ENCODE measurements at places on chromosomes 16 and 17.

GRCh38 chr16:2090777-2091546 lies 43.2 kb downstream of the TSC2 start:
- DNase-seq = no peak
- H3K4me1 ChIP-seq = no peaks in the 10 kb centered on the region
- H3K27me3 ChIP-seq = no peaks in the 10 kb centered on the region
- no peak overlapping the region for H3K27ac ChIP-seq
- H3K36me3 ChIP-seq = peaks cover 6% of the 10 kb centered on the region

DNA sequence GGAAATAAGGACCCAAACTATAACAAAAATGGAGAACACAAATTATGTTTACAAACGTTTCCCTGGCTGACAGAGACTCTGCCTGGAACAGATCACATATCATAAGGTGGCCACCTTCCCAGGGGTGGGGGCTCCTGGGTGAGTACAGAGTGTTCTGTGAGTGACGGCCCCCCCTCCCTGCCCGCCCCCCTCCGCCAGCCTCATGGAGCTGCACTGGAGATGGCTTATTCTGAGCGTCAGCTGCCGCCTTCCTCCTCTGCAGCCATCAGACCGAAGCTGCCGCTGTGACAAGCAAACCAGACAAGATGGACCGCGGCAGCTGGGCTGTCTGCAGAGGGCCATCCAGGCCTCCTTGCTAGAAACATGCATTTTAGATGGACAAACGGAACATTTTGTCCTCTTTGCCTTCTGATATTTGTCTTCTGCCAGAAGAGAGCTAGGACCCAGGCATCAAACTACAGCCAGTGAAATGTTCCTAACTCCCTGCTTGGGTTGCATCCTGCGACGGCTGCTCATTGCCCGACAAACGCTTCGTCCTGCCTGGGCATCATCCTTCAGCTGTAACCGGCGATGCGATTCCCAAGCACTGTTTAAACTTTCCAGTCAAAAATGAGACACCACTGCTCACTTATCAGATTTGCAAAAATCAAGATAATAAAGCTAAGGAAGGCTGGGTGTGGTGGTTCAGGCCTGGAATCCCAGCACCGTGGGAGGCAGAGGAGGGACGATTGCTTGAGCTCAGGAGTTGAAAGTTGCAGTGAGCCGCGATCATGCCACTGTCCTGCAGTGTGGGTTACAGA lies 15.3 kb upstream of the RPTOR start:
- no peaks in the 10 kb centered on the region for H3K4me1 ChIP-seq
- no peaks in the 10 kb centered on the region for H3K36me3 ChIP-seq
- no peak overlapping the region for H3K27ac ChIP-seq
- H3K4me3 ChIP-seq = no peak overlapping the region

GRCh38 chr16:53740476-53740875 lies 36.5 kb downstream of the FTO start:
- no peak for DNase-seq
- H3K27me3 ChIP-seq = no peaks in the 10 kb centered on the region
- no peak overlapping the region for H3K27ac ChIP-seq
- H3K36me3 ChIP-seq = no peaks in the 10 kb centered on the region
- peaks cover 4% of the 10 kb centered on the region for H3K4me1 ChIP-seq
- no peak overlapping the region for H3K4me3 ChIP-seq

DNA sequence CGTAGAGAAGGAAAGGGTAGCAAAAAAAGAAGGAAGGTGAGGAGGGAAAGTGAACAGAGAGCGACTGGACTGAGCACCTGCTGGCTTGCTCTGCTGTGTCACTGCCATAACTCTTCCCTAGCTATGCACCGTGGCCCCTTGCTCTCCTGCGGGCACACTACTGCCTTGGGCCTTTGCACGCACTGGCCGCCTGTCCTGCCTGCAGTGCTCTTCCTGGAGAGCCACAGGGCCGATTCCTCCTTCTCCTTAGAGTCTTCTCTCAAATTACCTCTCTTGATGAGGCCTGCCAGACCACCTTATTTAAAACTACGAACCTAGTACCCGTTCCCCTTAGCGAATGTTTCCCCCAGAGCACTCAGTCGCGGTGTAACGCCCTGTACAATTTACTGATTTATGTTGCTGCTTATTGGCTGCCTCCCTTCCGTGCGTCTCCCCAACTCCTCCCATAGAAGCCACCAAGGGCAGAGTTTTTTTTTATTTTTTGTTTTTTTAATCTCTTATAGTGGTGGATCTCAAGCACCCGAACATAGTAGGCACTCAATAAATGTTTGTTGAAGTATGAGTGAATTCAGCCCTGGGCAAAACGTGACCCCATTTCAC lies 70.3 kb downstream of the RAI1 start:
- no peaks in the 10 kb centered on the region for H3K27me3 ChIP-seq
- peaks cover 49% of the 10 kb centered on the region for H3K4me1 ChIP-seq
- DNase-seq = no peak
- H3K36me3 ChIP-seq = peaks cover 7% of the 10 kb centered on the region
- peak overlapping the region; percentile 83 for H3K27ac ChIP-seq

- H3K36me3 ChIP-seq = no peaks in the 10 kb centered on the region
- H3K4me3 ChIP-seq = peak within 1 kb of the TSS; percentile 95
- DNase-seq = peak; percentile 42
- no peaks in the 10 kb centered on the region for H3K4me1 ChIP-seq
These were observed at the start of gene C17orf75 for GRCh38 chr17:32341857-32342602. Gene C17orf75 (minus strand): TSS chr17:32342173. CDS start chr17:32342139, 34 bp downstream.

GRCh38 chr17:20202141-20202621 lies 193.0 kb downstream of the SPECC1 start:
- no peak overlapping the region for H3K4me3 ChIP-seq
- H3K27me3 ChIP-seq = no peaks in the 10 kb centered on the region
- peaks cover 17% of the 10 kb centered on the region for H3K4me1 ChIP-seq
- no peak overlapping the region for H3K27ac ChIP-seq
- no peak for DNase-seq
- no peaks in the 10 kb centered on the region for H3K36me3 ChIP-seq

- H3K27me3 ChIP-seq = no peaks in the 10 kb centered on the region
- DNase-seq = no peak
- no peak overlapping the region for H3K4me3 ChIP-seq
These were observed 11.1 kb upstream of the CHMP6 start for GRCh38 chr17:80980397-80981061.

GRCh38 chr17:39244016-39244599 lies 18.4 kb upstream of the STAC2 start:
- DNase-seq = no peak
- no peak overlapping the region for H3K4me3 ChIP-seq
- H3K36me3 ChIP-seq = no peaks in the 10 kb centered on the region
- H3K27ac ChIP-seq = no peak overlapping the region
- no peaks in the 10 kb centered on the region for H3K27me3 ChIP-seq
- H3K4me1 ChIP-seq = peaks cover 9% of the 10 kb centered on the region

DNA sequence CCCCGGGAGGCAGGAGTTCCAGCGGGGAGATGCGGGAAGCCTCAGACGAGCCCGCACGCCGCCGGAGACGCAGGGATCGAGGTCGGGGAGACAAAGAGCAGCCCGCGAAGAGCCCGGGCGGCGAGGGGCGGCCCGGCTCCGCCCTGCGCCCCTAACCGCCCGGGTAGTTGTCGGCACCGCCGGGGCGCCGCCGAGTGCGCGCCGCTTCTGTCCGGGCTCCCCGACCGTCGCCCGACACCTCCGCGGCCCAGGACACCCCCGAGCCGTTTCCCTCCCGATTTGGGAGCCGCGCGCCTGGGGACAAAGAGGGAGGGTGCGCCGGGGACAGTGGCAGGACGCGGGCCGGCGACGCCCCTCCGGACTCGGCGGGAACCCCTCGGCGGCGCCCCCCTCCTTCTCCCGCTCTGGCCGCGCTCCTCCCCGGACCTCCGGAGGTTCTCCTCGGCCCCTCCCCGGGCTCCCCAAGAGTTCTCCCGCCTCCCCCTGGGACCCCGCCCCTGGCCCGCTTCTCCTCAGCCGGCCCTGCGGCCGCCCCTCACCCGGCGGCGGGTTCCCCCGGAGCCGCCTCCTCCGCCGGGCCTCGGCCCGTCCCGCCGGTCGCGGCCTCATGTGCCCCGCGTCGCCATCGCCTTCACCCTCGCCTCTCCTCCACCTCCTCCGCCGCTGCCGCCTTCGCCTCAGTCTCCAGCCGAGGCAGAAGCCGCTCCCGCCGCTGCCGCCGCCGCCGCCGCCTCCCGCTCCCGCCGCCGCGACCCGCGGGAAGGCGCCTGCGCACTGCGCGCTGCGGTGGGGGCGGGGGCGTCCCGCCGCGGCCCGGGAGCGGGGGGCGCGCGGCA lies at the start of gene GJC1:
TSS of gene GJC1 (minus strand) at position 765 of the 836 bp plus-strand sequence. CDS start 24,470 bp downstream, outside the sequence.
- no peaks in the 10 kb centered on the region for H3K4me1 ChIP-seq
- no peak for DNase-seq
- H3K36me3 ChIP-seq = no peaks in the 10 kb centered on the region
- H3K4me3 ChIP-seq = peak within 1 kb of the TSS; percentile 44
- no peak within 1 kb of the TSS for H3K27ac ChIP-seq

DNA sequence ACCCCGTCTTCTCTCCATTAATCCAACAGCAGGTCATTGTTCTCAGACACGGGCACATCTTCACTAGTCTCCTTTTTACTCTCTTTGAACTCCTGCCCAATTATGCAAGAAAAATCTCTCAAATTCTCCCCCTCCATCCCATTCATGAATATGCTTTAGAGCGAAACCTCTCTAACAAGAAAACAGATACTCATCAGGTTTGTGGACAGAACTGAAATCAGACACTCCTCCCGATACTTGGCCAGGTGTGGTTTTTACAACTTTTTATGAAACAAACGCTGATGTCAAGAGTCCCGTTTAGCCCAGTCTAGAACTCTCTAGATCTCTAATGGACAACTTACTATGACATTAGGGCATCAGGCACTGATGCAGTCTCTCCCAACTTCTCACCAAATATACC lies 40.9 kb downstream of the PIK3R5 start:
- peaks cover 8% of the 10 kb centered on the region for H3K36me3 ChIP-seq
- no peaks in the 10 kb centered on the region for H3K27me3 ChIP-seq
- peaks cover 44% of the 10 kb centered on the region for H3K4me1 ChIP-seq

GRCh38 chr16:88754912-88755744 lies 29.9 kb downstream of the PIEZO1 start:
- no peak overlapping the region for H3K4me3 ChIP-seq
- H3K36me3 ChIP-seq = no peaks in the 10 kb centered on the region
- no peaks in the 10 kb centered on the region for H3K27me3 ChIP-seq
- no peaks in the 10 kb centered on the region for H3K4me1 ChIP-seq

- H3K36me3 ChIP-seq = no peaks in the 10 kb centered on the region
- DNase-seq = no peak
- no peak overlapping the region for H3K27ac ChIP-seq
- peaks cover 15% of the 10 kb centered on the region for H3K4me1 ChIP-seq
These were observed 10.6 kb downstream of the ATP6V0D1 start for GRCh38 chr16:67470359-67470758.

DNA sequence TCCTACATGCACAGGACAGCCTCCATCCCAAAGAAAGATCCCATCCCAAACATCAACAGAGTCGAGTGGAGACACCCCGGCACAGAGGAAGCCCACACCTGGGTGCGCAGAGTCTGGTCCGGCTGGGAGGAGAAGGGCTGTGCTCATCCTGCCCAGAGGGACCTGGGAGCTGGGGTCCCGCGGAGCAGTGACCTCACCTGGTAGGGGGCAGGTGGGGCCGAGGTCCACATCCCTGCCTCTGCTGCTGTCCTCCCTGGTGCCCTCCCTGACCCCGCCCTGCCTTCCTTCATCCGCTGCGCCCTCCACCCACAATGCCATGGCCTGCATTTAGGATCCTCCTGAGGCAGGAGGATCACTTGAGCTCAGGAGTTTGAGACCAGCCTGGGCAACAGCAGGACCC lies 2.9 kb downstream of the C16orf90 start:
- DNase-seq = no peak
- H3K36me3 ChIP-seq = peaks cover 2% of the 10 kb centered on the region
- H3K4me3 ChIP-seq = no peak overlapping the region
- H3K27ac ChIP-seq = no peak overlapping the region
- H3K27me3 ChIP-seq = no peaks in the 10 kb centered on the region

- H3K27ac ChIP-seq = no peak overlapping the region
- H3K4me3 ChIP-seq = no peak overlapping the region
These were observed 14.8 kb upstream of the DNAH9 start for GRCh38 chr17:11583306-11583992.

- H3K4me1 ChIP-seq = peaks cover 14% of the 10 kb centered on the region
- no peaks in the 10 kb centered on the region for H3K27me3 ChIP-seq
- H3K36me3 ChIP-seq = peaks cover 16% of the 10 kb centered on the region
- DNase-seq = no peak
- no peak overlapping the region for H3K27ac ChIP-seq
These were observed 6.8 kb downstream of the ERAL1 start for GRCh38 chr17:28861393-28862203.

DNA sequence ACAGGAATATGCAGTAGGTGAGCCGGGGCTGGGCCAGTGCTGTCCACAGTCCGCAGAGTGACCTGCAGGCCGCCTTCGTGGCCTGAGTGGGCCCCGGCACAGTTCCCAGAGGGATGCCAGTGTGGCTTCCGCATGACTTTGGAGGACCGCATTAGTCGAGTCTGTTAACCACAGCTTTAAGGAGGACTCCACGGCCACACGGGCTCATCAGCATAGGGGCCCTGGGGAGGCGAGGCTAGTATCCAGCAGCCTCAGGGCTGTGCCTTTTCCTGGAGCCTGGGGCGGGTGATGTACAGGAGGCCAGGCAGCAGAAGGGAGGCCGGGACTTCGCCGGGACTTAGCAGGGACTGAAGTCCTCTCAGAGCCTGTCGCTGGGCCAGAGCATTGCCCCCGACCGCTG lies 13.2 kb downstream of the TSC2 start:
- no peak overlapping the region for H3K4me3 ChIP-seq
- H3K4me1 ChIP-seq = no peaks in the 10 kb centered on the region
- no peak overlapping the region for H3K27ac ChIP-seq
- no peak for DNase-seq

DNA sequence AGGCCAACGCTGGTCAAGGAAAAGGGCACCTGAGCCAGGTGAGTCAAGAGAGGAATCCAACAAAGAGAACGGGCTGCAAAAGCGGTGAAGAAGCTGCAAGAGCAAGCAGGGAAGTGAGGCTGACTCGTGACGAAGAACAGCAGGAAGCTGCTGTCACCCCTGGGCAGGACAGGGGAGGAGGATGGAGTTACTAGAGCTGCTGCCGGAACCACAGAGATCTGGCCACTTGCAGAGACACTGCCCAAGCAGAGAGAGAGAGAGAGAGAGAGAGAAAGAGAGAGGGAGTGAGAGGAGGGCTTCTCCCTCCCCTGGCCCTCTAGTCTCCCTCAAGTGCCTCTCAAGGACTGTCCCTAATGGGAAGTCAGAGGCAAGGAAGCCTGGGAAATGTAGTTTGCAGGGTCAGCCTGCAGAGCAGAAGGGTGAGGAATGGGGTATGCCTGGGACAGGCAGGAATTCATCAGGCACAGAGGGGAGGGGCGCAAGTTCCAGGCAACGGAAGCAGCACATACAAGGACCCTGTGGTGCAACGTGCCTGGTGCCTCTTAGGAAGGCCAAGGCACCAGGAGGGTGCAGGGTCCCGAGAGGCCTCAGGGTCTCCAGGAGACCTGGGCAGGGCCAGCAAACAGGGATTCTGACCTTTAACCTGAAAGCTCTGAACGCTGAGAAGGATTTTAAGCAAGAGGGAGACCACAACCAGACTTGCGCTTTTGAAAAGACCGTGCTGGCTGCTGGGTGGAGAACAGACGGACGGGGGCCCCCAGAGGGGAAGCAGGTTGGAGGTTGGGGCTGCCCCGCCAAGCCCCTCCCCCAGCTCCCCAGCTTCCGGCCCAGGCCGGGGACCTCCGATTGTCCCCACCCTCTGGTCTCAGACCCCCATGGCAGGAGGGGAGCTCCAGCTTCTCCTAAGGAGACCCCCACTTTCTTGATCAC lies 45.8 kb upstream of the CIBAR2 start:
- H3K27me3 ChIP-seq = no peaks in the 10 kb centered on the region
- H3K4me1 ChIP-seq = peaks cover 2% of the 10 kb centered on the region
- H3K4me3 ChIP-seq = peak overlapping the region; percentile 24

GRCh38 chr16:228852-229730 lies at the start of gene LUC7L:
Gene LUC7L (minus strand): TSS chr16:229449. CDS start chr16:229339, 110 bp downstream.
- peak within 1 kb of the TSS; percentile 82 for H3K4me3 ChIP-seq
- no peaks in the 10 kb centered on the region for H3K36me3 ChIP-seq
- DNase-seq = peak; percentile 40
- peak within 1 kb of the TSS; percentile 79 for H3K27ac ChIP-seq

Data from GM12878 (cell line).